Lower lobe of right lung (tissue), 2 donors: ENCODE measurements at places on chromosomes 5 and 9. TPM values are rescaled to one million over a fixed set of nuclear protein-coding genes. Genes with fewer than 3 reads are reported as not detected.

Gene CREBRF
- total RNA-seq: 50.2 TPM

Gene FBP1
- 527 TPM for total RNA-seq

Gene PLCXD3
- 2.8 TPM for total RNA-seq

Gene DAB2IP
- total RNA-seq: 54.1 TPM

- no peak for DNase-seq
These were observed 103.0 kb upstream of the CTSL start for GRCh38 chr9:87622923-87623322.
